ENCODE measurements at places on chromosomes 2 and 18. TPM values are rescaled to one million over a fixed set of nuclear protein-coding genes. Genes with fewer than 3 reads are reported as not detected.

Gene POTEI
- not detected for total RNA-seq

Gene ZNF532
- 42.6 TPM for total RNA-seq

Gene LBH
- 61.2 TPM for total RNA-seq

DNA sequence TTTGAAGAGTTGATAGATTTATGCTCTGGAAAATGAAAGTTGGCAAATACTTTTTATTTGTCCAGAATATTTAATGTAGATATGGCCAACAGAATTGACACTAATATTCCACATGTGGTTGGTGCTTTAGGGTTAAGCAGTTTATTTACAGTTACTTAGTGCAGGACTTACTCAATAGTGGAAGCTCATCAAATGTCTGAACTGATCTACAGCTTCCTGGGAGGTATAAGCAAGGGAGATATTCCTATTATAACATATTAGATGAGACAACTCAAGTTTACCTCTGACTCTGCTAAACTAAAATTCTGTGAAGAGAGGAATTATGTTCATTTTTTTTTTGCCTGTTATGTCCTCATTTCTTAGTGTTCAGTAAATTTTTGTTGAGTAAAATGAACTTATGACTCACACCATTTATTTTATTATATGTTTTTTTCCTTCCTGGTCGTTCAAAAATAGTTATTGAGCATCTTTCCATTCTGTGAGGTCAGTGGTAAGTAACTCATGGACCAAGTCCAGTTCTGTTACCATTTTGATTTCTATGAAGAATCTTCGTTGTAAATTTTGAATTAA is 13.6 kb downstream of the ABI2 start:
- DNase-seq: peak; percentile 21

Gene KDM3A
- total RNA-seq: 28.9 TPM

- no peak for DNase-seq
These were observed 7.5 kb downstream of the COL6A3 start for GRCh38 chr2:237406371-237406895.

DNA sequence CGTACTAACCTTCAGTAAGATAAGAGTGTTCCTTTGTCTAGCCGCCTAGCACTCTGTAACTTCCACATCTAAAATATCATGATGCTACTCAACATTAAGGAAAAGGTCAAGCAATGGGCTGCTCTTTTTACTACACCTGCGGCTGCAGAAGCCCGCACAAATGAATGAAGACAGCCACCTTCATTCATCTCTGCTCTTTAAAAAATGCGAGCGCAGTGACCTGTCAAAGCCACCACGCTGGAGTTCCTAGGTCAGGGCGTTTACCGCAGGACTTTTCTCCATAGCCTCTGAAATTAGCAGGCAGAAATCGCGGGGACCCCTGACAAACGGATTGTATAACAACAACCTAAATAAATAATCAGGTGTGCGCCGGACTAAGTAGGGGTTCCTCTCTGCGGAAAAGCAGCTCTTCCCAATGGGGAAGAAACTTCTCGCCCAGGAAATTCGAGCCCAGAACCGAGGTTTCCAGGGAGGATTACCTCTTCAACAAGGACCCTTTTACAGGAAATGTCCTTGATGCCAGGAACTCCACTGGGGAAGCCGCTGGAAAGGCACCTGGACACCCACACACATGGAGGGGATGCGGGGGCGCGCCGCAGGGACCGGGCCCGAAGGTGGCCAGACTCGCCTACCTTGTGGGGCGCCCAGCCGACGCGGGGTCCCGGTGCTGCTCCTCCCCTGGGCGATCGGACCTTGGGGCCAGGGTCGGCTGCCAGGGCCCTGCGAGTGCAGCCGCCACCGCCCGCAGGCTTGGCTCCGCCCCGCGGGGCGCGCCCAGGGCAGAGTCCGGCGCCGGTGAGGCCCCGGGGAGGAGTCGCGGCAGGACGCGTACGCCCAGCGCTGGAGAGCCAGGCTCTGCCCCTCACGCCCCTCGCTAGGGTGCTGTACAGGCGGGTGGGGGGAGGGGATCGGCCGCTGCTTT is at the start of gene CCDC68:
TSS of gene CCDC68 (minus strand) at position 758 of the 922 bp plus-strand sequence. CDS start 16,670 bp downstream, outside the sequence.
- DNase-seq: no peak

Gene EPHA4
- total RNA-seq: 13.9 TPM

DNA sequence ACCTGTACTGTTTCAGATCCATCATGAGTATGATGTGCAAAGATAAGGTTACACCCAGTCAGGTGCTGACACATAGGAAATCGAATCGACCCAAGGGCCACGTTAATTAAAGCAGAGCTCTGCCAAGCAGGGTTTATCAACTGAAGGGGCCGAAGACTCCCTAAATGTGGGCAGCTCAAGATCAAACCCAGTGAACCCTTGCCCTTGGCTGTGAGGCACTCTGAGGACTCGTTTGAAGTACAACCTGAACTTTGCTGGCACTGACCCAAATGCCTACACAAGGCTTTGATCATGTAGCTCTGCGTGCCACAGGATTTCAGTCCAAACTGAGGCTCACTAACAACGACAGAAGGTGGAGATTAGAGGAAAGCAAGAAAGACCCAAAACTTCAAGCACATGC is 352.1 kb downstream of the MTX2 start:
- DNase-seq: no peak

Gene GAL3ST2
- total RNA-seq: 0.25 TPM

DNA sequence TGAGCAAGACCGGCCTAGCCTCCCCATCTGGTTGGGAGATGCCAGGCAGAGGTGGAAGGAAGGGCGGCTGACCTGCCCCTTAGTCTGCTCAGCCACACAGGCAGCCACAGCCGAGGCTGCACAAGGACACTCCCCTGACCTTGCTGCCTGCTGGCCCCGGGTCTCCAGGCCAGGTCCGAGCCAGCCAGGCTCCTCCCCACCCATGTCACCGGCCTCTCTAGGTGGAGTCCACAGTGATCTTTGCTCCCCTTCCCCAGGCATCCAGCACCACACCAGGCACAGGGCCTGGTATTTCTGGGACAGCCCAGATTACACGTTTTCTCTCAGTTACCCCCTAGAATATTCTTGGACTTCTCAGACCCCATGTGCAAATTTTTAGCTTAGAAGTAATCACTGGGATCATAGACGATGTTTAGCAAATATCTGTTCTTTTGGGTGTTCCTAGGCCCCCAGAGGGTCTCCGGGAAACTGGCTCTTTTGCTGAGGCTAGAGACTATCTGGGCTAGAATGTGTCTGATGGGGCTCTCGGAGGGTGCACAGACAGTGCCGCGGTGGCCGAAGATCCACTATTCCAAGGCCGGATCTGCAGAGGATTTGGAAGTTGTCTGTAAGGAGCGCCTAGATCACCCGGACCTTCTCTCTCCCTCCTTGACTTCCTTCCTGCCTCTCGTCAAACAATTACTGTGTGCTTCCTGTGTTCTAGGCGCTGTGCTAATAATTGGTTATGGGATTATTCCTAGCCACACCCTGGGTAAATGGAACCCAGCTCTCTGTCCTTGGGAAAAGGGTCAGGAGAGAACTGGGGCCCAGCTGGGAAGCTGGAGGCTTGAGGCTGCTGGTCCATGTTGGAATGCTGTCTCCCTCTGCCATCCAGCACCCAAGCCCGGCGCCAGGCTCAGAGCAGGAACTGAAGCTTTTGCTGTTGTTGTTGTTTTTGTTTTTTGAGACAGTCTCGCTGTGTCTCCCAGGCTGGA is 46.9 kb downstream of the ODC1 start:
- no peak for DNase-seq

- no peak for DNase-seq
These were observed 1.9 kb downstream of the CMPK2 start for GRCh38 chr2:6863792-6864191.

Gene ALLC
- not detected for total RNA-seq

Gene CFC1
- total RNA-seq: not detected

DNA sequence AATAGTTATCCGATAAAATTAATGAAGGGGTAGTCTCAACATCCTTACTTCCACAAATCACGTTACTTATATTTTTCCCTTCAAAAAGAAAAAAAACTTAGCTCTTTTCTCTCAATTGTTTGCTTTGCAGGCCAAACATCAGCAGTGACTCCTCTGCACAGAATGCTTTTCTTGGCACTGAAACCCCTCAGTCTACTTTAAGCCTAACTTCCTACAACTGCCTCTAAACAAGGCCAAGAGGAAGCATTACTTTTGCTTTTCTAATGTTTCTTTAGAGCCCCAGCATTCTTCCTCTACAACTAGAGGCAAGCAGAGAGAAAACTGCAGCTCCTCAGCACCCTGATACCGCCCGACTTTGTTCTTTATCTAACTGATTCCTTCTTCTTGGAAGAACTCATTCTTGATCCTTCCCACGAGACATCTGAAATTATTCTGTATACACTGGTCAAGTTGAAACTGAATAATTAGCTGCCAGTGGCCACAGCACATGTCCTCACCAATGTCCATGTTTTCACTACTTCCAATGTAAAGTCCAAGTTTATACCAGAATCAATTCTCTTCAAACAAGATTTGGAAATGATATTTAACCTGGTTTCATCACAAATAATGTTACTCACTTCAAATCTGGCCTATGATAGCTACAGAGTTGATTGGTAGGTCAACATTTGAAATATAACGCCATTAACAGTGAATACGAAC is 55.3 kb downstream of the DTNB start:
- peak; percentile 92 for DNase-seq

GRCh38 chr2:150977296-150977695 is 284.4 kb downstream of the RBM43 start:
- no peak for DNase-seq

Gene RTTN
- total RNA-seq: 38.6 TPM

- no peak for DNase-seq
These were observed 523.2 kb downstream of the TNS1 start for GRCh38 chr2:217479566-217479965.

GRCh38 chr2:18384242-18384641 is 176.2 kb downstream of the RDH14 start:
- DNase-seq: peak; percentile 62

DNA sequence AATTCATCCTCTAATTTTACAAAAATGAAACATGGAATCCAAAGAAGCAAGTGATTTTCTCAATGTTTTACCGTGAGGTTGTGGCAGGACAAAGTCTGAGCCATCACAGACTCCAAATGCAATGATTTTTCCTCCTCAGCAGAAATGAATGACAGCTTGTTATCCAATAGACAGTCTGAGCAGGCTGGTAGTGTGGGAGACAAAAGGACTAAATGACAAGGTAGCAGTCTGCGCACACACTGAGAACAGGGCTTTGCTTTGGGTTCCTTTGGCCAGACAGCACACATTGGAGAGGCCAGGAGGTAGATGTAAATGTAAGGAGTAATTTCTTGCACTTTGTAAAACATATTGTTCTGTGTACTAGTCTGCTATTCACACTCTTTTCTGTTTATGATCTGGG is 50.3 kb upstream of the RGPD4 start:
- no peak for DNase-seq

DNA sequence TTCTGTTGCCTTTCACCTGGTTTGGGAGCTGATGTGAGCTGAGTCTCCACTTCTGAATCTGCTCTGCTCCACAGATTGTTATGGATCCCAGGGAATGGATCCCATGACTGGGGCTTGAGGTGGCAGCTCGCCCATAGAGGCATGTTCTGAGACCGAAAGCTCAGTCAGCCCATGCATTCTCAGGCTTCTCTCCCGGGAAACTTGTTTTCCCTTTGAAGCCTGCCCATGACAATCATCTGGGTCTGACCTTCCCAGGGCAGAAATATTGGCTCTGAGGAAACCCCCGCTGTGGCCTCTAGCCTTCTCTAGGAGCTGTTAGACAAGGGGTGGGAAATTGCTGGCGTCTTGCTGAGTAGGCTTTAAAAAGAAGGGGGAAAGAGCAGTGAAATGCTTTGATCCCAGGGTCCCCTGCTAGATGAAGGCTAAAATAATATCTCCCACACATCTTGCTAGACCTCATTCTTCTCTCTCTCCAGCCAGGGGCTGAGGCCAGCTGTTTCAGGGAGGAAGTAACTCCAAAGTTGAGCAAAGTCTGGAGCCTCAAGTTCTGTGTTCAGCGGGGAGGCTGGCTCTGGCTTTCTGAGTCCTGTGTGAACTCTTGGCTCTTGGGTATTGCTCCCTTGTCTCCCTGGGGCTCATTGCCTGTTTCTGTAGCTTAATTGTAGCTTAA is 2.0 kb downstream of the VAMP8 start:
- DNase-seq: no peak

DNA sequence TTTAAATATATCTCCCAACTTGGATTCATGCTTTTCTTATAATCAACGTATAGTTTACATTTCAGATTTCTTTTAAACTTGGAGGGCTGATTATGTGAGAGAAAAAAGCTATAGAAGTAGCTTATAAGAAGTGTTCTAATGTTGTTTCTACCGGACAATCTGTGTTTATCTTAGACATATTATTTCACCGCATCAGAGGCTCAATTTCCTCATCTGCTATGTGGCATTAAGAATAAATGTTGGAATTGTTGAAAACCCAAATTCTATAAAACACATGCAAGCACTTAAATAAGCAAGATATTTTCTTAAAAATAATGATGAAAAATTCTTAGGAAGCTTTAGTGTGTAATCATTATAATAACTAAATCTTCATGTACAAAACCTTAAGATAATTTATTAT is 407.9 kb downstream of the HRH4 start:
- no peak for DNase-seq

Gene HOXD9
- total RNA-seq: not detected

DNA sequence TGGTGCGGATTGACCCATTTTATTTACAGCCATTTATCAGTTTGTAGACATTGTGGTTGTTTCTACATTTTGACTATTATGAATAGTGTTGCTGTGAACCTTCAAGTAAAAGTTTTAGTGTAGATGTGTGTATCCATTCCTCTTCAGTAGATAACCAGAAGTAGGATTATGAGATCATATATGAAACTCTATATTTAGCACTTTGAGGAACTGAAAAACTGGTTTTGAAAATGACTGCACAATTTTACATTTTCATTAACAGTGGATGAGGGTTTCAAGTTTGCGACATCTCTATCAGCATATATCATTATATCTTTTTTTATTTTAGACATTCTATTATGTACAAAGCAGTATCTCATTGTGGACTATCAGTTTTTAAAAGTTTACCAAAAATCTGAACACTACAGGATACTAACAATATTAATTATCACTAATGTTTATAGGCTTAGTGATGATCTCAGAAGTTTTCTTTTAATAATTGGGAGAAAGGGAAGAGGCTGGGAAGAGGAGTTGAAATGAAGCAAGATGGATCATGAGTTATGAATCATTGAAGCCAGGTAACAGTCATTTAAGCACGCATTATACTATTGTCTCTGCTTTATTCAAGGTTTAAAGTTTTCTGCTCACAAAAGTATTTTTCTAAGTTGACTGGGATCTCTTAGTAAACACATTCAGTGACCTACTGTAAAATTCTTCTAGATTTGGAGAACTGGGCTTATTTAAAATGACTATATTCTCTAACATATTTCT is 329.0 kb upstream of the LRATD1 start:
- DNase-seq: no peak

Gene NGEF
- 1.1 TPM for total RNA-seq

DNA sequence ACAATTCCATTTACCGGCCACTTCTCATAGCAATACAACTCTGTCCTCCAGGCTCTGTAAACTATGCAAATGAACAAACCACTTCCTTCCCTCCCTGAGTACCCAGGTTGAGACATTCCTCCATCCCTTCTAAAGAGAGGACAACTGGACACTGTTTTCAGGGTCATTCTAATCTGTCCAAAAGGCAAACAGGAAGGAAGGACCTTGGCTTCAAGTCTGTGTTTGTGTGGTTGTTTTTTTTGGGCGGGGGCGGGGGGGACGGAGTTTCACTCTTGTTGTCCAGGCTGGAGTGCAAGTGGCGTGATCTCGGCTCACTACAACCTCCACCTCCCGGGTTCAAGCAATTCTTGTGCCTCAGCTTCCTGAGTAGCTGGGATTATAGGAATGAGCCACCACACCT is 3.3 kb downstream of the TFCP2L1 start:
- DNase-seq: no peak

Measured in fibroblast of the aortic adventitia (primary cell).